ENCODE measurements at places on chromosomes 6 and 20.

DNA sequence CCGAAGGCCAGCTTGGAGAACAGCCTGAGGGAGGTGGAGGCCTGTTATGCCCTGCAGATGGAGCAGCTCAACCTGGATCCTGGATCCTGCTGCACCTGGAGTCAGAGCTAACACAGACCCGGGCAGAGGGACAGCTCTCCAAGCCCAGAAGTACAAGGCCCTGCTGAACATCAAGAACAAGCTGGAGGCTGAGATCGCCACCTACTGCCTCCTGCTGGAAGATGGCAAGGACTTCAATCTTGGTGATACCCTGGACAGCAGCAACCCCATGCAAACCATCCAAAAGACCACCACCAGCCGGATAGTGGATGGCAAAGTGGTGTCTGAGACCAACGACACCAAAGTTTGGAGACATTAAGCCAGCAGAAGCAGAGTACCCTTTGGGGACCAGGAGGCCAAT is 223.5 kb upstream of the ID4 start:
- no peak for DNase-seq

GRCh38 chr6:117531809-117532725 is 49.6 kb downstream of the DCBLD1 start:
- DNase-seq, result no peak

- DNase-seq, result no peak
Observed at GRCh38 chr6:109984410-109984809, 6.3 kb downstream of the GPR6 start.

- no peak for DNase-seq
Observed at GRCh38 chr20:38152175-38152620, 12.9 kb downstream of the TGM2 start.

Data from coronary artery (tissue), 2 donors.